Stimulated activated CD4-positive, alpha-beta T cell treated with anti-CD3 and anti-CD28 coated beads, Interleukin-12 subunit alpha, Interleukin-12 subunit beta, amount 100 ng/mL, for 4 hours (primary cell): ENCODE measurements at places on chromosomes 7 and 10.

GRCh38 chr7:366161-366803, 76.3 kb downstream of the FOXL3 start:
- no peak for DNase-seq

DNA sequence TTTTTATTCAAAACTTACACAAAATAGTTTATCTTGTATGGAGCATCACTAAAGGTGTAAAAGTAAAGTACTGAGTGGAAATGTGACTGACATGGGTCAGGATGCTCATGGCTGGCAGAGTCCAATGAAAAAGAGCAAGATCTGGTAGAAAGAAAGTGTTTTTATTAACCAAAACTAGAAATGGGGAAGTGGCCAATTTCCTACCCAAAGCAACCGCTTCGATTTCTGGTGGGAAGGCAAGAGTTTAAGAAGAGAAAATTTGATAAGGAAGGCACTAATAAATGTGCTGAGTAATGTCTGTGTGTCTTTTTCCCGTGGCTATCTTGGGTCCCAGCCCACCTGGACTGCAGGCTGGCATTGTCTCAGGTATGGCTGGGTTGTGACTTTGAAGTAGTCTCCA, 277.7 kb downstream of the ANKRD7 start:
- no peak for DNase-seq

DNA sequence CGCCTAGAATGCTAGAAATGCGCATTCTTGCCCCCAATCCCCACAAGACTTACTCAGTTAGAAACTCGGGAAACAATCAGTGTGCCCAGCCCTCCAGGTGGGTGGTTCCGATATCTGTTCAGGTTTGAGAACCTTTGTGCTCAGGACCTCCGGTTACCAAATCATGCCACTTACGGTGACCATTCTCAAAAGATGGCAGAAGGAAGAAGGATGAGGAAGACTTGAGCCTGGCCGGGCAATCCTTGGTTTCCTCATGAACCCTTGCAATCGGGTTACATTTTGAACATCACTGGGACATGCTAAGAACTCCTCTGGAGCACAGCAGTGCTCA, 52.1 kb downstream of the RBM17 start:
- DNase-seq = no peak

GRCh38 chr10:116325987-116326386, 1.7 kb downstream of the CCDC172 start:
- DNase-seq = no peak

DNA sequence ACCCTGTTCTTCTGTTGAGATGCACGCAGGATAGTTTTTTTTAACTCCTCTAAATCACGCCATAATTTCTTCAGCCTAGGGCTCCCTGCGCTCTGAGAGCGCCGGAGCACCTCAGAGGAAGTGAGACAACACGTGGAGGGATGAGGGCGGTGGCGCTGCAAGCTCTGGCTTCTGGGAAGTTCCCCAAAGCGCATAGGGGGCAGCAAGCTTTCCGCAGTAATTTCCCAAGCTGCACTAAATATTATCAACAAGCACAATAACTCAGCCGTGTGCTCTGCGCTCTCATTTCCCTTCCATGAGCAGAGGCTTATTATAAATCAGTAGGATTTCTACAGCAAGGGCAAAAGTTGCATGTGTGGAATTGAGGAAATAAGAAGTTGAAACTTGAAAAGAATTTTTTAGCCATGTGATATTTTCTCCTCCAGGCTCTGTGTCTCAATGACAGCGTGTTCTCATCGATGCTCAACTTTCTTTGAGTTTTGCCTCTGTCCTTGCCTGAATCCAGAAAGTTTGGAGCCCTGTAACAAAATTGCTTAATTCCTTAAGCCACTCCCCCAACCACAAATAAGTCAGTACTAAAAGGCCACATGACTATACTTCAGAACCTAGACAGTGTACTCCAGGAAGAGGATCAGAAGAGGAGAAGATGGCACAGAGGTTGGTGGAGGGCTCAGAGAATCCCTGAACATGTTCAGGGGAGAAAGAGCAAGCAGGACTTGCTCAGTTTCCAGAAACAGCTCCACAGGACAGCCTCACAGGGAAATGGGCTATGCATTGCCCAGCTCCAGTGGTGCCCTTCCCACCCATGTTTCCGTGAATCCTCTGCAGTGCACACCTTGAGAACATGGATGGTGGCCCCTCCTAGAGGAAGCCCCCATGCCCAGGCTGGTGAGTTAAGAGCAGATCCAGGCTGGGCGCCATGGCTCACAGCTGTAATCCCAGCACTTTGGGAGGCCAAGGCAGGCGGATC, 221.5 kb upstream of the GHITM start:
- no peak for DNase-seq

DNA sequence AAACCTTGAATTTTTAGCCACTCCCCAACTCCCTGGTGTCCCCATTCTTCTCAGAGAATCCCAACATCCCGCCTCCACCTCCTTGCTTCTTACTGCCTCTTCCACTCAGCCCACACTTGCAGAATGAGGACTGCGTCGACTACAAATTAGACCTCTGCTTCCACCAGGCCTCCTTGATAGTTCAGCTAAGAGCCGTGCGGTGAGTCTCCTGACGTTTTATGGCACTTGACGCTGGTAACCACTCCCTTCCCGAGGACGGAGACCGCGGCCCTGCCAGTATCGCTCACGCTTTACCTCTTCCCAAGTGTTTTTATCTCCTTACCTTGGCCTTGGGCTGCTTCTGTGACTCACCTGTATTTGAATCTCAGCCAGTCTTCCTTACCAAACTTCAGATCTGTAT, 31.1 kb downstream of the RBM17 start:
- no peak for DNase-seq

- DNase-seq = no peak
These were observed 1.0 kb upstream of the ZNF800 start for GRCh38 chr7:127393368-127394058.

- DNase-seq = peak; percentile 10
These were observed 70.5 kb downstream of the ADCYAP1R1 start for GRCh38 chr7:31122649-31123058.

GRCh38 chr10:87092861-87093631, 1.6 kb downstream of the GLUD1 start:
- no peak for DNase-seq

DNA sequence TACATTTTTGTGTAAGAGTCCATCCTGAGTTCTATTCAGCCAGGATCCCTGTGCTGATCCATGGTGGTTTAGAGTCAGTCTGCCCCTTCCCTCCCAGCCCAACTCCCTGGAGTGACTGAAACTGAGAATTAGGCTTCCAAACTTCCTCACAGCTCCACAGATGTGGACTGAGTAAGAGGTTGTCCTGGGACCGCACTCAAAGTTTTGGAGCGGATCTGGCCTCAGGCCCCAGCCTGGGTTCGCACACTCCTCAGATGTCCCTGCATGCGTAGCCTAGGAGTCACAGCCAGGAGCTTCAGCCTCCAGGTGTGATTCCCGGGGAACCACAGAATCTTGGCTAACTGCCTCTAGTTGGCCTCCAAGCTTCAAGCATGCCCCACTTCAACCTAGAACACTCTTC, 218.1 kb downstream of the C7orf25 start:
- no peak for DNase-seq

GRCh38 chr7:28647076-28647421, 234.7 kb downstream of the CREB5 start:
- no peak for DNase-seq

DNA sequence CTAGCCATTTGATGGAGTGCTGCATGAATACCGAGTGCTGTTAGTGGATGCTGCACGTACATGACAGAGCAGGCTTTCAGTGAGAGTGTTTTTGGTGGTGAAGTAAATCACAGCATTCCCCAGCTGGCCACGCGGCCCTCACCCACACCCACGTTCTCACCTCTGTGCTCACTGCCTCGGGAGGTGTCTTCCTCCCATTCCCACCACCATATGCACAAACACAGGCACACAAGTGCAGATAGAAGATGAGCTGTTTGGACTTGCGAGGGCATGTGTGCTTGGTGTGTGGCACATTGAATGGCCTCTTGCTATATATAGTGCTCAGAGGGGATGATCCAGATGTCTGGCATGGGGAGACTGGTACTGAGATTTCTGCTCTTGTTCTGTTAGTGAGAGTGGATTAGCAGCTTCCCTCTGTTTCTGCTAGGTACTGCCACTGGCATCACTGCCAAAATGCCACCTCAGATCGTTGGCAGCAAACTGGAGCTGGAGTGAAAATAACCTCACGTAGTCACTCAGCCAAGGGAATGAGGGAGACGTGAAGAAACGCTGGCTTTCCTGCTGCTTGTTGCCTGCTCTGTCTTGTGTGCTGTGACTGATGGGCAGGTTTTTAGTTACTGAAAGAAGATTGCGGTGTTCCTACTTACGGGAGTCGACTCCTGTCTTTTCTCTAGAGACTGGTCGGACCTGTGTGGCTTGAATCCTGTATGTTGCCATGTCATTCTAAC, 19.1 kb downstream of the DNAJB6 start:
- no peak for DNase-seq

GRCh38 chr7:103141753-103142404, 7.0 kb downstream of the NAPEPLD start:
- DNase-seq = no peak
